ENCODE measurements at places on chromosomes 5 and 9.

DNA sequence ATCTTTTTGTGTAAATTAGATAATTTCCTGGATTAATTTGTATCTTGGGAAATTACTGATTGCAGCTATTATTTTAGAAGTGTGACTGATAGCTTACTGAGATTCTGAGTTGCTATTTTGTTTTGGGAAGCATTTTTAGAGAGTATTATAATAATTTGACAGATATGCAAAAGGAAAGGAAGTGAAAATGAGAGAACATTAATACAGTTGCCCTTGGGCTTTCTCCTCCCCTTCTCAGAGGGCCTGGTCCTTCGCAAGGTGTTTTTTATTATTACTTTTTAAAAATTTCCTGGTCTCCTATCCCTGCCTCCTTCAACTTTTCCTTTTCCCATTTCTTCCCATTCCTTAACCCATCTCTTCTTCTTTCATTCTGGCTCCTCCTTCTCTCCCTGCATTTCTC, 32.6 kb downstream of the UBAP1 start:
- DNase-seq = no peak

- DNase-seq = no peak
Measured at GRCh38 chr5:4206127-4206526, 610.5 kb downstream of the IRX1 start.

- no peak for DNase-seq
Measured at GRCh38 chr5:154284433-154284832, 93.9 kb downstream of the GALNT10 start.

DNA sequence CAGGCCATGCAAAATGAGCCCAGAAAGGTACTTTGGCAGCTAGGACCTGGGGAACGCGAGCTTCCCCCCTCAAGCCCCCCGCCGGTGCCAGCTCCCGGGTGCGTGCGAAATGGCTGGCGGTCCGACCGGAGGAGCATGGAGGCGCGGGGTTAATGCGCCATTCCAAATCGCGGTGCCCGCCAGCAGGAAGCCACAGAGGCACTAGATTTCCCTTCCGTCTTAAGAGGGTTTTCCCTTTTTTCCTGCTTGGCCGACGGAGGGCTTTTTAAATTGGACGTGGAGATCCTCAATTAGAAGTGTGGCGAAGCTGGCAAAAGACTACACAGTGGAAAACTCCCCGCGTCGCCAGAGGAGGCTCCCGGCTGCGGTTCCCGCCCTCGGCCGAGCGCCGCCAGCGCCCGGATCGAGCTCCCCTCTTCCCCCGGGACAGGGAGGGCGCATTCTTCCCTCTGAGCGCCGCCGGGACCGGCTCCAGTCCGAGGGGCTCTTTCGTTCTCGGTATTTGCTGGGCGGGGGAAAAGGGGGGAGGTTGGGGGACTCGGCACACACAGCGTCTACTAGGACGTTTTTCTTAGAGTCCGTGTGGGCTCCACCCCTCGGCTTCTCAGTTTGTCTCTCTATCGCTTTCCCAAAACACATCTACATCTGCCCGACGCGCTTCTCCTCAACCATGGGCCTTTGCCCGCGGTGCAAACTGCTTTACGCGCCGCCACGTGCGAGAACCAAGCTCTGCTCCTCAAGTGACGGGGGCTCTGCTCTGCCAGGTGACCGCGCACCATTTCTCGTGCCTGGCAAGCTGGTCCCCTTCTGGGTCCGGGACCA, 3.0 kb downstream of the GDNF start:
- no peak for DNase-seq

GRCh38 chr5:54904425-54904824, 81.0 kb downstream of the ESM1 start:
- no peak for DNase-seq
